ENCODE measurements at places on chromosomes 2 and 18.

GRCh38 chr2:17539611-17540092, 844 bp upstream of the VSNL1 start:
- no peak for DNase-seq

DNA sequence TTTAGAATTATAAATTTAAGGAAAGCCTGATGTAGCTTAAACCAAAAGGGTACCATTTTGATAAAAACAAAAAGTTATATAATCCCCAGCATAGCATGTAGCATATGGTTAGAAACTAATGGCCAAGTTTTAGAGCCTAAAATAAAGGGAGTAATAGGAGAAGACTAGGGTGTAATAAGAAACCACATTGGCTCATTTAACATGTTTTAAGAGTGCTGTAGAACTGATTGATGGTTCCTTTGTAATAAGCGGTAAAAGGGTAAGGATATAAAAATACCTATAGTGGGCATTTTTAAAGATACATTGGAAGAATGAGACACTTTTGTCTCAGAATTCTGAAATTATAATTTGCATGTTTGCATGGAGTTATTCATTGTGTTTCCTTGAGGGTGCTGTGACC, 1.9 kb downstream of the PSMA8 start:
- no peak for DNase-seq

DNA sequence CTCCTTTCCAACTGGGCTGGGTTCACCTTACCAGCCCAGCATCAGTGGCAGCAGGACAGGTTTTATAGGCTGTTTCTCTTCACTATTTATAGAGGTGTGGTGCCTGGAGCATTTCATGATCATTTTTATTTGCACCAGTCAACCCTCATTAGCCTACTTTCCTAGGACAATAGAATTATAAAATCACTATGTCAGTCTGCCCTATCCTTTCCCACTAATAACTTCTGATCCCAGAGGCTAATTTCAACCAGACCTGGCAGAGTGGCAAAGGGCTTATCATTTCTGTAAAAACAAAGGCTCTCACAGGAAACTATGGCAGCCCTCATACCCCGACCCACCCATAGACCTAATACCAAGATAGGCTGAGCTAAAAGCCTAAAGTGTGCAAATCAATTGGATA, 243.5 kb upstream of the TMEFF2 start:
- DNase-seq = no peak

DNA sequence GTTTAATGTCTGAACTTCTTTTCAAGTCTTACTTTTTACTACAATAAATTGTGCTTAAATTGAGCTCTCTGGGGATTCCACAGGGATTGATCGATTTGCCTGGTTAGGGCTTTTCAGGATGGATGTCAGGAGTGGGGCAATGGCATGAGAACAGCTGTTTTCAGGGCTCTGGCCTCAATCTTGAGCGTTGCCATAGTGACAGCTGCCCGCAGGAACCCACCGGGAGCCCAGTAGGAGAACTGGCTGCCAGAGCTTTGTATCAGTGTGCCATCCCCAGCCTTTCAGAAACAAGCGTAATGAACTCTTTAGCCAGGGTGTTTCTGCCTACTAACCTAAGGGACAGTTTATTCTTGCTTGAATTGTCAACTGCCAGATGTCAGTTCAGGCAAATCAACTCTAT, 93.5 kb downstream of the GALNT3 start:
- DNase-seq = no peak

DNA sequence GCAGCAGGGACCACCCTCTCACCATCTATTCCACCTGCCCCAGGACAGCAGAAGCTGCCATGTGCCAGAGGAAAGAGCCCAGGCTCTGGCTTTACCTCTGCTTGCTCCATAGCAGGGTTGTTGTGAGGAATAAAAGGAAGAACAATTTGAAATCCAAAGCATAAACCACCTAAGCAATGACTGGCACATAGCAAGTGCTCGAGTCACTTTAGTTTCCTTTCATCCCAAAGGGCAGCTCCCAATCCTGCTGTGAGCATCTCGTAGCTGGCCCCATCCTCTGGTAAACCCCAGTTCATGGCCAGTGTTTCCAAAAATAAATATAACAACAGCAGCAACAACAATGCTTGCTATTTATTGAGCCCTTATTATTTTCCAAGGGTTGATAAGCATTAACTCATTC, 923.5 kb downstream of the EPHA4 start:
- no peak for DNase-seq

- DNase-seq = no peak
Measured at GRCh38 chr2:147792966-147793617, 51.7 kb upstream of the ACVR2A start.

DNA sequence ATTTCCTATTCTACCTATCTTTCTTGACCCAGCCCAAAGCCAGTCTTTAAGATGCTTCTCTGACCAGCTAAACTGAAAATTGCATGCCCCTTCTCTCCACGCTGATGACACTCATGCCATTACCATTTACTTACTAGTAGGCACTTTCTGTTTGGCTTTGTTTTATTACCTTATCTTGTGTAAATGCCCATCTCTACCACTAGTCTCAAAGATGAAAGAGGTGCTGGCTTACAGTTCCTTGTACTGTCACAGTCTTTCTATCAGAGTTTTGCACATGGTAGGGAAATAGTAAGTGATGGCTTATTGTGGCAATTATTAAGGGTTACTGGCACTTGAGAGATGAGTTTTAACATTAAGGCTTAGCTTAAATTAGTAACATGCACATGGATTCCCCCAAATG, 352.1 kb downstream of the RBM43 start:
- no peak for DNase-seq

GRCh38 chr2:189393440-189394111, 47.7 kb upstream of the WDR75 start:
- DNase-seq = no peak

- no peak for DNase-seq
Measured at GRCh38 chr2:215677481-215677880, 241.6 kb upstream of the FN1 start.

- DNase-seq = no peak
Measured at GRCh38 chr2:230715201-230715600, 2.6 kb downstream of the CAB39 start.

DNA sequence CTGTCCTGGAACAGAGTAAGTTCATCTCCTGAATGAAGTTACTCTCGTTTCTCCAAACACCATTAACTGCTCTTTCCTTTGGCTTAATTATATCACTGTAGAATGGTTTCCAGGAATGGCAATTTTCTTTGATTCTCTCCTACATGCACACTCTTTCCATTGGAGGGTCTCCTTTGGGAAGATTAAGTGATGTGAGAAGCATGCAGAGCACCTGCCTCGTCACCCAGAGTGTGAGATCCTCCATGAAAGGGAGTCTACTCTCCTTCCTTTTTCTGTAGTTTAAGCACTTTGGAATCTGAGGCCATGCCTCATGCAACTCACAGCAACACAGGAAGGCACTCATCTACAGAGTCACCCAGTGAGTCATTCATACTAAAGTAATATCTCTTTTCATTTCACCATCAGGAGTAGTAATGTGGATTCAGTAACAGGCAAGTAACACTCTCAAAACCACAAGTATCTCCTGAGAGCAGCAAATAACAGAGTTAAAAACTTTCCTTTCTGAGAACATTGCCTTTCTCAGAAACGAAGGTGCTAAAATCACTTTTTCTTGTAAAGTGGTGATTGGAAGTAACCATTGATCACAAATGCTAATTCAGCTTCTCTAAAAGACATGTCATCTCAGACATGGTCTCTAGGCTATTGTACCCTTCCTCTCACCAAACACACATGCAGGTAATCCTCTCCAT, 52.8 kb upstream of the IL1RL1 start:
- DNase-seq = peak; percentile 16

- no peak for DNase-seq
Measured at GRCh38 chr2:182061739-182062138, 76.1 kb downstream of the PPP1R1C start.

- no peak for DNase-seq
Measured at GRCh38 chr2:20744366-20745335, 77.7 kb downstream of the GDF7 start.

DNA sequence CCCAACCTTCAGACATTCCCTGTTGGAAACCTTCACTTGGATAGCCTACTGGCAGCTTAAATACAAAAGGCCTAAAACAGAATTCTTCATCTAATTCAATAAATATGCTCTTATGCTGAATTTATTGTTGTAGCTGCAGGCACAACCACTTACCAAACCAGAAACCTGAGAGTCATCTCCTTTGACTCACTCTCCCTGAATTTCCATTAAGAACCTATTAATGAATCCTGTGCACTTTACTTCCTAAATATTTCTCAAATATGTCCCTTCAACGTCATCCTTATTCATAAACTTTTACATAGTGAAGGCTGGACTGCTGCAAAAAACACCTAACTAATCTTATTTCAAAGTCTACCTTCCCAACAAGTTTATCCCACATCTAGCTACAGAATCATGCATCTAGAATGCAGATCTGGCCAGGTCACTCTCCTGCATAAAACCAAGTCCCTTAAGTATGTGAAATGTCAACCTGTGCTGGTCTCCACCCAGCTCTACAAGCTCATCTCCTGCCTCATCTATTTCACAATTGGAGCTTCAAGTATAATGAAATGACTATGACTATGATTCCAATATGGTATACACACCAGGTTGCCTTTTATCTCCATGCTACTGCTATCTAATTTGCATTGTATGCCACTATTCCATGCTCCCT, 354.2 kb downstream of the ZEB2 start:
- no peak for DNase-seq

- no peak for DNase-seq
Measured at GRCh38 chr2:95376311-95377215, 25.9 kb upstream of the FAHD2A start.

- no peak for DNase-seq
Measured at GRCh38 chr2:17476830-17477229, 41.4 kb downstream of the RAD51AP2 start.

- no peak for DNase-seq
Measured at GRCh38 chr2:6864923-6865345, 773 bp downstream of the CMPK2 start.

DNA sequence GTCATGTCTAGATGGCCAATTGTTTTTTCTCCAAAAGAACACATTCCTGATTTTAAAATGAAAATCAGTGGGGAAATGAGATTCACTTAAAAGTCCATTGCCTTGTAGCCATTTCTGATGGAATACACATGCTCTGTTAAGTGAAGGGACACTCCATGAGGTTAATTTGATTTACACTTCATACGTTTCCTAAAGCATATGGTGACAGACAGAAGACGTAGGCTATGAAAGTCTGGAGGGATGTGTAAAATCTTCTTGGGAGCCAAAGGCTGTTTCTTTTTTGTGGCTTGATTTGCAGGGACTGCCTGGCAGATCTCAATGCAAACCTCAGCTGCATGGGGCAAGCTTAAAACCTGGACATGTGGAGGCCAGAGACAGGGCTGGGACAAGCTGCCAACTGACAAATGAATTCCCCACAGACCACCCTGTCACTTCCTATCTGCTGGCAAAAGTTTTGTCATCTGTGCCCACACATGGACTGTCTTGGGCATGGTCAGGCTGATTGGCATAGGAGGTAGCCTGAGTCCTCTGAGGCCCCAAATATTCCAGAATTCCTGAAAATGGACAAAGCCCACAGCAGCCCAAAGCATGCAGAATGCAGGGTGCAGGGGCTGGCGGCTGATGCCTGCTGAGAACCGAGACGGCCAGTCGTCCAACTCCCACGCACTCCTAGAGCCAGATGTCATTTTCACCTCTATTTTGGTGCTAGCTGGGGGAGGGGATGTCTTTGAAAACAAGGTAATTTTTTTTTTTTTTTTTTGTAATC, 73.9 kb downstream of the SDC1 start:
- no peak for DNase-seq

GRCh38 chr18:48896875-48897511, 53.8 kb downstream of the SMAD7 start:
- no peak for DNase-seq

GRCh38 chr2:154402213-154402612, 296.3 kb upstream of the KCNJ3 start:
- DNase-seq = no peak

GRCh38 chr2:174335254-174335987, 667 bp downstream of the SP9 start:
- DNase-seq = no peak

DNA sequence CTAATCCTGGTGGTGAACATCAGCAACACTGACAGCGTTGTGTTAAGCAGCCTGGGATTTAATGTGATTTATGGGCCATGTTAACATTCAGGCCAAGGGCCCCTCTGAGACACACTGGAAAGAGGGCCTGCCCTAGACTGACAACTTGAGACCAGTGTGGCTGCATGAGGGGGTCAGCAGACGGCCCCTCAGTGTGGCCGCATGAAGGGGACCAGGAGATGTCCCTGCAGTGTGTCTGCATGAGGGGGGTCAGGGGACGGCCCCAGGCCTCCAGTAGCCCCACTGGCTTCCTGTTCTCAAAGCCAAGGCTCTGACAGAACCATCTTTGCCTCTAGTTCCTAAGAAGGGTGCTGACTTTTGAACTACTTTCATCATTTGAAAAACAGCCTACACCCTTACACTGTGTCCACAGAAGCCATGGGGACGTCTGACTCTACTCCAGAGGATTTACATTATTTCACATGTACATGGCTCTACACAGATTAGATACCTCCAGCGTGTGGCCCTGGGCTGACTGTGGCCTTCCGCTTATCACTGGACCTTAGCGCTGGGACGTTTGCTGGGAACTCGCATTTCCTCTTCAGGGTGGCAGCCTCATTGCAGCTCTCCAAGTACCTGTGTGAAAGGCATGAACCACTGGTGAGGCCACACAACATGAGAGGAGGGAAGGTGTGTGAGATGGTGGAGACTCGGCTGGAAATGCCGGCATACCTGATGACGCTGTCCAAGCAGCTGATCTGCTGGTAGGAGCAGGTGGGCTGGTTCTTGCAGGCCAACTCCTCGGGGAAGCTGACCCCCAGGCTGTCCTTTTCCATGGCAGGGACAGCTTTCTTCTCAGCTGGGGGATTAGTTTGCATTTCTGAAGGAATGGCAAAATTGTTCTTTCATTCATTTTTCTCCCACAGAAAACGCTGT, 18.2 kb upstream of the HES6 start:
- no peak for DNase-seq

DNA sequence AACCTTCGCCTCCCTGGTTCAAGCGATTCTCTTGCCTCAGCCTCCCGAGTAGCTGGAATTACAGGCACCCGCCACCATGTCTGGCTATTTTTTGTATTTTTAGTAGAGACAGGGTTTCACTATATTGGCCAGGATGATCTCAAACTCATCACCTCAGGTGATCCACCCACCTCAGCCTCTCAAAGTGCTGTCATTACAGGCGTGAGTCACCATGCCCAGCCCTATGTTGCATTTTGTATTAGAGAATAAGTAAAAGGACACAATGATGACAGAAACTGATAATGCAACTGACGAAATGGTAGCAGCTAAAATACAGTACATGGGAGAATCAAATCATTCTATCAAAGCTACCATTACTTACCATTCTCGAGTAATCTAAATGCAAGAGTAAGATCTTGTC, 276.7 kb downstream of the DSEL start:
- DNase-seq = no peak

DNA sequence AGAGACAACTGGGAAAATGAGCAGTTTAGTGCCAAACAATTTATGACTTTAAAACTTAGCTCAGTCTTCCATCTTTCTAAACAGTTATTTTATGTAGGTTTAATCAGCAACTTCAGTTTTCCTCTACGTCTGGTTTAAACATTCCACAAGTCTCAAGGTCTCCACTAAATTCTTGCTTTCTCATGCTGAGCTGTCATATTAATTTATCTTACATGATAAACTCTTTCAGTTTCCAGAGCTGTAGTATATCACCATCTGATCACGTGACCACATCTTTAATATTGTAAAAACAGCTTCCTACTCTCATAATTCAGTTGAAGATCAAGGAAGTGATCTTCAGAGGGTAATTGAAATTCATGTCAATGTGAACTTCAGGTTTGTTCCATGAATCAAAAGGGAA, 158.6 kb downstream of the ZNF804A start:
- DNase-seq = no peak

- DNase-seq = no peak
Measured at GRCh38 chr18:26757263-26758019, 108.1 kb downstream of the AQP4 start.

Data from GOT3 (cell line).